ENCODE measurements at places on chromosomes 5 and 9.

DNA sequence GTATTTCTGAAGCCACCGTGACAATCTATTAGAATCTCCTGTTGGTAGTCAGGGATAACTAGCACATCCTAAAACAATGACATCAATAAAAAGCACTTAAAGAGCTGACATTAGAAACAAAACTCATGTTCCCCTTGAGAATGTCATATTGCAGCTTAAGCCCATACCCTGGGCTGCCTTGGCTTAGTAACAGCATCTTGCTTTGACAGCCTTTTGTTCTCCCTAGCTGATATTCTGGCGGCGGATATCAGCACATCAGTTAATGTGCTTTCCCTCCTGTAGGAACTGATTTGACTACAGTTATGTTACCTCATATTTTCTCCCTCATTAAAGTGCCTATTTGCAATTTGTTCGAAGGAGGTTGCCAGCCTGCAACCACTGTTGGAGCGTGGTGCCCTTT, 214.1 kb downstream of the CD180 start:
- no peak for DNase-seq

- DNase-seq: no peak
These were observed 595.9 kb downstream of the DNAH5 start for GRCh38 chr5:13348568-13348967.

DNA sequence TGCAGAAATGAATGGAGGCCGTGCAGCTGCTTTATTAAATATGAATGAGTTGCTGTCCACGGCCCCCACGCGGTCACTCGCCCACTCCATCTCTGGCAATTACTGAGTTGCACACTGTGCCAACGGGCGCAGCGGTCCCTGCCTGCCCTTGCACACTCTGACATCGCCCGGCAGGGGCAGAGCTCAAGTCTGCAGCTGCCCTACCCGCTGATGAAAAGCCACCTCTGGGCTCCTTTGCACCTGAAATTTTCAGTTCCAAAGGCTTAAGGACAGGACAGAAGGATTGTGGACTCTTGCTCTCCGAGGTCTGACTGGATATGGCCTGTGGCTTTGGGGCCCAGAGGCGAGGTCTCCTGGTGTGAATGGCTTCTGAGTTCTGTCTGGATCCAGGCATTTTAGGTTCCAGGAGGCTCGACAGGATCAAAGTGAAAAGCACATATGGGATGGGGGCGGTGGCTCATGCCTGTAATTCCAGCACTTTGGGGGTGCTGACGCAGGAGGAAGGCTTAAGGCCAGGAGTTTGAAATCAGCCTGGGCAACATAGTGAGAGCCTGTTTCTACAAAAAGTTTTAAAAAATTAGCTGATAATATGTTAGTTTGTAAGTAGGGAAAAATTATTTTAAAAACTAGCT, 201.8 kb downstream of the PAX5 start:
- DNase-seq: no peak

- no peak for DNase-seq
These were observed 25.1 kb downstream of the EXD3 start for GRCh38 chr9:137397675-137398423.

GRCh38 chr5:125874717-125875116, 548.5 kb upstream of the GRAMD2B start:
- no peak for DNase-seq

DNA sequence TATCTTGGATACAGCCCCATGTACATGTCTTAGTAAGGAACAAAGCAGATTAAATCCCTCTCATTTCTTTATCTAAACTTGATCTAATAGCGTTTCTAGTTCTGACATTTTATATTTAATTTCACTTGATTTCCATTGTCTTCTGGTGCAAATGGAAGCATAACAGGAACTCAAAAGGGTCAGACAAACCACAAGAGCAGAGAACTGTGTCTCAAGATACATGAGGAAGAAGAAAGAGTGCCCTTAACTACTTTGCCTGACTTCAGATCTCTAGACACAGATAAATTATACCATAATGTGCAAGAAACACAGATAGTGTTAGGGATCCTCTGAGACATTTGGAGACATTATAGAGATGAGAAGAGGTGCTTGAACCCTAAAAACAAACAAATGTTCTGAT, 20.7 kb upstream of the STX17 start:
- DNase-seq: no peak

- no peak for DNase-seq
These were observed 241.8 kb downstream of the CDH12 start for GRCh38 chr5:22611327-22611726.

DNA sequence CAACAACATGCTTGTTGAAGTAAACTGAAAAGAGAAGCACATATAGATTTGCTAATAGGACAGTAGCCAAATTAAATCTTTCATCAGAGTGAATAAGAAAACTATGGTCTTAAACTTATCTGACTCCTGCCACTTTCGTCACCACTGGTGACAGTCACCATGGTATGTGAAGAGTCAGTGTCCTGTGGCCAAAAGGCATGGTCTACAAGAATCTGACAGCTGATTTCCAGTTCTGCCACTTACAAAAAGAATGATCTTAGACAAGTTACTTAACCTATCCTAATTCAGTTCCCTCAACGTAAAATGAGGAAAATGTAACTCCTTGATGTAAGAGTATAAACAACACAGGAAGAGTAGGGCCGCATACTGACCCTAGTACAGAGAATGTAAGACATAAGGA, 102.0 kb downstream of the LPAR1 start:
- DNase-seq: no peak

DNA sequence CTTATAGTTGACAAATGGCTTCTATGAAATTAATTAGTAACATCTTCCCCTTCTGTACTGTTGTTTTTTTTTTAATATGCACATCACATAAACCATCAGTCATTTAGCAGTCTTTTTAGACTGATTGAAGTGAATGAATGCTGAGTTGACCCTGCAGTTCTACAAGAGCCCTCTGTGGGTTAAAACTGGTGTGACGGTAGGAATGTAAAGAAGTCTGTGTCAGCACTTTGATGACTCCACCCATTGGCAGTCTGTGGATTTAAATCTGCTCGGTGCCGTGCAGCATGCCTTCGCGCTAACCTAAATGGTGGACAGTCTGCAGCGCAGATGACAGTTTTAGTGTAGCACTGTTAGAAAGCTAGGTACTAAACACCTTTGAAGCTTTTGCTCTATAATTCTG, 3.1 kb downstream of the GTF3C4 start:
- peak; percentile 23 for DNase-seq

DNA sequence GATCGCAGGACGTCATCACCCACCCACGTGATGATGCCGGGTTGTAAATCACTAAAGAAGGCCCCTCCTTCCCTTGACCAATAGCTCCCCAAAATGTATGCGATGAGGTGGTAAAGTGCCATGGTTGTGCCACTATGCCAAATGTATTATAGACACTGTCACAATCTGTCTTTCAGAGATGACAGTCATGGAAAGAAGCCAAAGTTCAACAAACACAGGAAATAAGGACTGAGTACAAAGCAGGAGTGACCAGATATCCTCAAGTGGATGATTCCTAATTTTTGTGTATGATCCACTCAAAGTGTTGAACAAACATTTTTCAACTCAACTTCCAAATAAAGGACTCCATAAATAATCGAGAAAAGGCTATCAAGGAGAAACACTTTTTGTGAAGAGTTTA, 12.5 kb downstream of the GLIS3 start:
- no peak for DNase-seq

DNA sequence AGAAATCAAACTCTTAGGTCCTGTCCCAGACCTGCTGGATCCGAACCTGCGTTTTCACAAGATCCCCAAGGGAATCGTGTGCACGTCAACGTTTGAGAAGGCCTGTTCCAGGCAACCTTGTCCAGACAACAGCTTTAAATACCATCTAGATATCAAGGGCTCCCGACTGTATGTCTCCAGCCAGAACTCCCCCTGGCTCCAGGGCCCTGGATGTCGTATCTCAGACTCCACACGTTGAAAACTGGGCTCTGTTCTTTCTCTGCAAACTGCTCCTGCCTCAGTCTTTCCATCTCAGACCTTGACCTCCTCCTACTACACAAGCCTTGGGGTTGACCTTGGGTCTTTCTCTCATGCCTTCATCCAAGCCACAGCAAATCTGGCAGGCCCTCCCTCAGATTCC, 5.8 kb upstream of the ENG start:
- no peak for DNase-seq

DNA sequence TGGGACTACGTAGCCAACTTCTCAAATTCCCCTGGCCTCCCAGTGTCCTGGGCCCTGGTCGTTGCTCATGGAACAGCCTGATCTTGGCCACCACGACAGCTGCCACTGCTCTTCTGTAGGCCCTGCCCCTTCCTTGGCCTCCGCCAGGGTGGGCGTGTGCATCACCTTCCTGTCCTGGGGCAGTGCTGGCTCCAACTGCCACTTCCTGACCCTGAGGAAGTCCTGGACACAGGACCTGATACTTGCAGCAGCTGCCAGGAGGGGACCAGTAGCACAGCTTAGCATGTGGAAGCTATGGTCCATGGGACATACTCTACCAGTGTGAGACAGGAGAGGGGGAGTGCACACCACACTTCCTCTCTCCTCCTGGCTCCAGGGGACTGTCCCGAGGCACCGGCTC, 145.2 kb downstream of the TENT4A start:
- DNase-seq: no peak

GRCh38 chr5:83516377-83516776, 44.8 kb downstream of the VCAN start:
- DNase-seq: no peak

All from fibroblast of gingiva (primary cell).